ENCODE measurements at places on chromosomes 5 and 9. TPM values are rescaled to one million over a fixed set of nuclear protein-coding genes. Genes with fewer than 3 reads are reported as not detected.

ANKDD1B gene
- not detected for polyA plus RNA-seq

JMY gene
- polyA plus RNA-seq = 16.1 TPM

LMAN2 gene
- polyA plus RNA-seq = 156 TPM

C1QTNF3 gene
- 33.1 TPM for polyA plus RNA-seq

PROB1 gene
- 1.2 TPM for polyA plus RNA-seq

ELOVL7 gene
- 2.7 TPM for polyA plus RNA-seq

SPATA31A3 gene
- polyA plus RNA-seq = not detected

PCDHB5 gene
- 4.5 TPM for polyA plus RNA-seq

ZNF354C gene
- polyA plus RNA-seq = 6.1 TPM

PCDHA4 gene
- 43.6 TPM for polyA plus RNA-seq

ESM1 gene
- polyA plus RNA-seq = not detected

WNK2 gene
- polyA plus RNA-seq = 37.1 TPM

C5orf63 gene
- polyA plus RNA-seq = not detected

SLC35D2 gene
- 0.07 TPM for polyA plus RNA-seq

PCDHA9 gene
- polyA plus RNA-seq = 0.56 TPM

SCAI gene
- polyA plus RNA-seq = 30.0 TPM

IFNB1 gene
- not detected for polyA plus RNA-seq

BTNL8 gene
- not detected for polyA plus RNA-seq

IL4 gene
- not detected for polyA plus RNA-seq

SMIM15 gene
- 22.8 TPM for polyA plus RNA-seq

SH2D3C gene
- 19.4 TPM for polyA plus RNA-seq

PFN3 gene
- polyA plus RNA-seq = not detected

All from neural cell (in vitro differentiated cells).